ENCODE measurements at places on chromosomes 13 and 19.

DNA sequence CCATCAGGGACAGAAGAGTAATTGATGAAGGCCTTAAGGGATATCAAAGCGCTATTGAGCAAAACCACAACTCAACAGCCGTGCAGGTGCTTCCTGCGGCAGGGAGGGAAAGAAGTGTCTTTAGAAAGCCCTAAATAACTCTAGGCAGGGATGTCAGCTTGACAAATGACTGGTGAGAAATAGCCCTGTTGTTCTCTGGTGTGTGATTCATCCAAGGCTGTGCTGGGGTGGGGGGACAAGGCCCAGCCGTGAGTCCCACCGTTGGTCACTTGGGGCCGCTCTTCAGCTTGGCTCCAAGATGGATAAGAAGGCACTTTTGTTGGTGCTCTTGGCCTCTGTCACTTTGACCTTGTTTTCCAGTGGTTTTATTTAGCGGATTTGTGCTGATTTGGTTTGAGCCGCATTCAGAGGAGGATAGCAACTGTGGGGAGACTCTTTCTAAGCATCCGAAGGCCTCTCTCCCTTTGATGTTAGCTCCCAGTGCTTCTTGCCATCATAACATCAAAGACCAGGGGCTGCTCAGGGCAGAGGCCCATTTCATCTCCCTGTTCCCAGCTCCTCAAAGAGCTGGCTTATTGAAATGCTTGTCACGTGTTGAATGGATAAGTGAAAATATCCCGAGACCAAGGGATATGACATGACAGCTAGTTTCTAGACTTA is 130.3 kb upstream of the SERP2 start:
- DNase-seq: peak; percentile 90

- DNase-seq: peak; percentile 97
These were observed 15.3 kb downstream of the IZUMO2 start for GRCh38 chr19:50147462-50148423.

DNA sequence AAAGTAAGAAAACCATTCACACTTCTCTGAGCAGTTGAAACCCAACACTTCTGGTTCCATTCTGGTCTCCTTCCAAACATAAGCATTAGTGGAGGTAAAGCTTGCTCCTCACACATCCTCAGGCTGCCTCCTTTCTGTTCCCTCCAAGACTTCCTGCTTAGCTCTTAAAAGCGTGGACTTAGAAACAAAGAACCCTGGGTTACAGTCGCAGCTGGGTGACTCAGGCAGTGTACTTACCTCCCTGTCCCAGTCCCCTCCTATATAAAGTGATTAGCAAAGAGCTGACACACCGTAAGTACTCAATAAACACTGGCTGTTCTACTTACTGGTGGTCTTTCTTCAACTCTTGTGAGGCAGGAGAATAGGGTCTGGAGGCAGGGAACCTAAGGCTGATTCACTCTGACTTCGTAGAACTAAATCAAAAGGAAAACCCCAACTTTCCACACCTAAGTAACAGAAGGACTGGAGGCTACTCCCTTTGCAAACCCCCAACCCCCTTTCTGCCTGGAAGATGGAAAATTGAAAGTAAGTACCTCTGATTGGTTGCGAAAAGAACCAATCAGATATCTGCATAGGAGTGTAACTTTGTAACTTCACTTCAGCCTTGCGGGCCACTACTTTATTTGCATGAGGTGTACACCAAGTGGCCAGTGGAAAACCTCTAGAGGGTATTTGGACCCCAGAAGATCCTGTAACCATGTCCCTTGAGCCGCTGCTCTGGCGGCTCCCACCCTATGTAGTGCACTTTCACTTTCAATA is 165.4 kb downstream of the SUCLA2 start:
- DNase-seq: no peak

DNA sequence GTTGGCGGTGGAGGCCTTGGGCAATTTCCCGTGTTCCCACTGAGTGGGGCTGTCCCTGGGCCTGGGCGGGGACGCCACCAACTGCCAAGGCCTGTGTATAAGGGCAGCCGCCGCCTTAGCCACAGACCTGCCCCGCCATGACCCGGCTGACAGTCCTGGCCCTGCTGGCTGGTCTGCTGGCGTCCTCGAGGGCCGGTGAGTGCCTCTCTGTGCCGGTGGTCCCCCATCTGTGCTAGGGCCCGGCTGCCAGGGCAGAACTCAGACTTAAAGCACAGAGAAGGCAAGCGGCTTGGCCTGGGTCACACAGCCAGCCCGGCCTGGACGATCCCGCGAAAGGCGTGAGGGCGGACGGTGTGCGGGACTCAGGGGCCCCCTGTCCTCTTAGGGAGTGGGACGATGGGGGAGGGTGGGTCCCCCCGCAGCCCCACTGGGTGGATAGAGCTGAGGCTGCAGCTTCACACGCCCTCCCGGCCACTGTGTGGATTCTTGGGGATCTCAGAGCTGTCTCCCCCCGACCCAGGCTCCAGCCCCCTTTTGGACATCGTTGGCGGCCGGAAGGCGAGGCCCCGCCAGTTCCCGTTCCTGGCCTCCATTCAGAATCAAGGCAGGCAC is at the start of gene AZU1:
TSS of gene AZU1 (plus strand) at position 128 of the 612 bp plus-strand sequence. CDS start at position 138, 10 bp downstream.
- DNase-seq: no peak

DNA sequence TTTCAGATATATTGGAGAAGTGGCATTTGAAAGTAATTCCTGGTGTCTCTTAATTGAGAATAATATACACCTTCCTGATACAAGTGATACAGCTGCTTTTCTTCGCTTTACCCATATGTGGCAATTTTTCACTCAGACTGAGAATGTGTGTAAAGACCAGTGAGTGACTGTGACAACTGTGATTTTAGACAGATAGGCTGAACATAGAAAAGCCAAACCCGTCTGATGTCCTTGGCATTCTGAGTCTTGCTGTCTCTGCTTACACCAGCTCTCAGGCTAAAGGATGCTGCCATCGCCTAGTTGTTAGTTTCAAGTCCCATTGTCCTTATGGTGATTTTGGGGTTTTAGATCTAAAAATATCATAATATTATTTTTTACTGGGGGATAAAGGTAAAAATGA is 492.6 kb downstream of the RFC3 start:
- no peak for DNase-seq

GRCh38 chr19:15299568-15300409 is 32.5 kb downstream of the BRD4 start:
- DNase-seq: no peak

DNA sequence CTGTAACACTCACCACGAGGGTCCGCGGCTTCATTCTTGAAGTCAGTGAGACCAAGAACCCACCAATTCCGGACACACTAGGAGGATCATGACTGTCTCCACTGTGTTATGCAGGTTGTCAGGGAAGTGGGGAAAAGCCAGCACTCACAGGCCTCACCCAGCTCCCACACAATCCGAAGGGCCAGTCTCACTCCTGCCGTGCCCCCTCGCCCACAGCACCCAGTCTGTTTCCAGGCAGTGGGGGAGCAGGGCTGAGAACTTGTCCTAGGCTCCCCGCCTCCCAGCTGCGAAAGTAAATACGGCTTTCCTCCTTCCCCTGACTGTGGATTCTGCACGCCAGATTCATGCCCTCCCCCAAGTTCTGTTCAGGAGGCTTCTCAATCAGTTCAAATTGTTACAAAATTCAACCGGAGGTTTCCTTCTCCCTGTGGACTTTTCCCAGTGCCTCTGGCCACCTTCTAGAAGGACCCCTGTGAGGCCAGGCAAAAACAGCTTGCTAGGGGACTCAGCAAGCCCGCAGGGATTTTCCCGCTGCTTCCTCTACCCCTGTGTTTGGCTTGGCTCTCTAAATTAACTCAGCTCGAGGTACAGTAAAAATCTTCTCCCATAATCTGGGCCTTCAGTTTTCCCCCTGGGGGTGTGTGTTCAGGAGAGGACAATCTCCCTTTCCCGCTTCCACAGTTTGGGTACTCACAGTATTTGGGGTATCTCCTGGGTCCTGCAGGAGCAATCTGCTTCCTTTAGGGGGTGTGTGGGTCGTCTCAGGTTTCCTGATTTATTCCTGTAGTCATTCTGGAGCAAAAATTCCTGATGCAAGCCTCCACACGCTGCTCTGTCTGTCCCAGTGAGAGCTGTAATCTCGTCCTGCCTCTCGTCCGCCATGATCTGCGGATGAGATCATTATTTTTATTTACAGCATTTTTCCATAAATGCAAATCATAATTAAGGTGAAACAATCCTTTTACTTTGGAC is 899.8 kb downstream of the GPC5 start:
- DNase-seq: no peak

GRCh38 chr13:104389691-104390090 is 1323.5 kb upstream of the SLC10A2 start:
- peak; percentile 63 for DNase-seq

GRCh38 chr19:50272263-50272897 is 56.8 kb downstream of the KCNC3 start:
- no peak for DNase-seq

GRCh38 chr19:13207237-13207845 is 57.1 kb downstream of the IER2 start:
- DNase-seq: peak; percentile 50

DNA sequence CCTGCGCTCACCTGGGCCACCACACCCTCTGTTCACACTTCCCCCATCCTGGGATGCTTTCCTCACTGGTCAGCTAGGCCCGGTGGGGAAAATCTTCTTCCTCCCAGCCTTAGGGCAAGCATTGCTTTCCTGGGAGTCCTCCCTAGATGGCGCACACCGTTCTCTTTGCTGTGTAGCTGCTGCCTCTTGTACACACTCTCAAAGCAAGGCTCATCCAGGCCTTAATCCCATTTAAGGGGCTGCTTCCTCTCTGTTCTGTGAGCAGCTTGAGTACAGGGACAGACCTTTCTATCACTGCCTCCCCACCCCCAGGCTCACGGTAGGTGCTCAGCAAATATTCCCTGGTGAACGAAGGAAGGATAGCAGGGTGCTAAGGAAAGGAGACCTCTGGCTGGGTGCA is 11.1 kb downstream of the SLC7A10 start:
- peak; percentile 23 for DNase-seq

DNA sequence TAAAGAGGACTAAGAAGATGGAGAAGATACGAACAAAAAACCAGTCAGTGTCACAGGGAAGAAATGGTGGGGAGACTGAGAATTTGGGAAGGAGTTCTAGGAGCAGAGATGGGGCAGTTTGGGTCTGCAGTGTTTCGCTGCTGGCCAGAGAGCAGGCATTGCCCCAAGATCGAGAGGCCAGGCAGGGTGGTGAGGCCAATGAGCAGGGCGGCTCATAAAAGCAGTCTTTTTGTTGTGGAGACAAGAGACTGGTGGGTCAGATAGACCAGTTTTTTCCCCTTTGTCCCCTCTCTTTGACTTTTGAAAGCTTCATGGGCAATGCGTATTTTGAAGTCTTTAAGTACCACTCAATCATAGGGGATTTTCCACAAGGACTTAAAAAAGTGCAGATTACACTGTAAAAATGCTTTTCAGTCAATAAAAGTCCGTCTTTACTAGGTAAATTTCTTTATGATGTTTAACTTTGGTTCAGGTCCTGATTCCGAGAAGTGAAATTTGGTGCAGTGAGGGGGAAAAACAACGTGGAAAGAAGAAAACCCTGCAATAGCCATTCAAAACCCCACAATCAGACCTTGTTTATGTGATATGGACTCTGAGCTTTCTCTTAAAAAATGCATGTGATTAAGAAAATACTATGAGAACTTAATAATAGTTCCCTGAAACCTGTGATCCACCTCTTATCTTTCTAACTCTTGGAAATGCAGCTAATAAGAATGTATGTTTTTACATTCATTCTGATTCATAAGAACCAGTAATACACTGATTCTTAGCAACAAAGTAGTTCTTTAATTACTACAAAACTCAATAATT is 338.9 kb downstream of the KLF5 start:
- no peak for DNase-seq

DNA sequence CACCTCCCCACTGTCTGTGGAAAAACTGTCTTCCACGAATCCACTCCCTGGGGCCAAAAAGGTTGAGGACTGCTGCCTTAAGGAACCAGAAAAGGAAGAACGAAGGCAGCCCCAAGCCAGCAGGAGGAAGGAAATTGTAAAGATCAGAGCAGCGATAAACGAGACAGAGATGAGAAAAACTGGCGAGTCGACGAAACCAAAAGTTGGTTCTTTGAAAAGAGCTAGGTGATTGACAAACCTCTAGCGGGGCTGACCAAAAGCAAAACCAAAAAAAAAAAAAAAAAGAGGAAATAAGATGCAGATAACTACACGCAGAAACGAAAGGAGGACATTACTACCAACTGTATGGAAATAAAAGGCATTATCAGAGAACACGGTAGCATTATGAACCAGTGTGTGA is 76.9 kb downstream of the GADD45B start:
- DNase-seq: no peak

GRCh38 chr13:112616586-112617362 is 28.8 kb upstream of the TUBGCP3 start:
- peak; percentile 60 for DNase-seq

GRCh38 chr13:110294622-110295021 is 12.3 kb downstream of the COL4A1 start:
- no peak for DNase-seq

DNA sequence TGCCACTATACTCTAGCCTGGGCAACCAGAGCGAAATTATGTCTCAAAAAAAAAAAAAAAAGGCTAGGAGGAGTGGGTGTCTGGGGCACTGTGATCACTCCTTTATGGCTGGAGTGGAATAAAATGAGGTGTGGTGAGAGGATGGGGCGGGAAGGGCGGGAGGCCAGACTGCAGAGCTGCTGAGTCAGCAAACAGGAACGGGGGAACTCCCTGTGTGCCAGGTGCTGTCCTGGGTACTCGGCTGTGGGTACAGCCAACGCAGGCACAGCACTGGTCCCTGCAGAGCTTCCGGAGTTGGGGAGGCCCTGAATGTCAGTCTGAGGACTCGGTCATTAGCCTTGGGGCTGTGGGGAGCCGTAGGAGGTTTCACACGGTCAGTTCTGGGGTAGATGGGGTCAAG is 5.7 kb downstream of the PRPF31 start:
- DNase-seq: no peak

GRCh38 chr13:62524498-62524897 is 1108.8 kb upstream of the PCDH20 start:
- no peak for DNase-seq

DNA sequence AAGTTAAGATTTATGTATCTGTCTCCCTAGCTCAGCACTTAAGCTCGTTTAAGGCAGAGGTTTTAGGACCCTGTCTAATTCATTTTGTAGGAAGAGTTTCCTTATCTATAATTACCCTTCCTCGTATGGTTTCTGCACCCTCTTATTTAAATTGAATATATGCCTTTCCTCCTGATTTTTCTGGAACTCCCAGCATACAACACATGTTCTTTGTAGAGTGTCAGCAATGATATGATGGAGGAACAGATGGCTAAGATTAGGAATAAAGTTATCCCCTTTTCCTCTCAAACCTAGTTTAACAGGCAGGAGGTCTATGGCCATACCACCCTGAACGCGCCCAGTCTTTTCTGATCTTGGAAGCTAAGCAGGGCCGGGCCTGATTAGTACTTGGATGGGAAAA is 359.5 kb downstream of the PCDH17 start:
- no peak for DNase-seq

DNA sequence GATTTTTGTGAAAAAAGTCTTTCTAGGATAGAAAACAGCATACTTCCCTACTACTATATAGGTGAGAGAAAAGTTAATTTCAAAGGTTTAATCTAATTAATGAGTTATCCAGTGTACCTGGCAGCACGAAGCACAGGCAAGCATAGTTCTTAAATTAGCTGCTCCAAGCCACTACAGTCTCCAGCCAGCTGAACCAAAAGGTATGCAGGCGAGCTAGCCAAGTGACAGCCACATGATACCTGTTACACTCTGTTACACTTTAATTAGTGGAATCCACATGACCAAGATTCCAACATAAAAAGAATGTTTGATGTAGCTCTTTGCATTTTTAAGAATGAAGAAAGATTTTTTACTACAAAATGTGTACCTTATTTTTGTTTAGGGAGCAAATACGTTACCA is 15.5 kb downstream of the SLC25A30 start:
- DNase-seq: no peak

- DNase-seq: no peak
These were observed 104.7 kb downstream of the TUBGCP3 start for GRCh38 chr13:112483299-112483698.

Measured in fibroblast of mammary gland (primary cell).